ENCODE measurements at places on chromosomes 13 and 19. TPM values are rescaled to one million over a fixed set of nuclear protein-coding genes. Genes with fewer than 3 reads are reported as not detected.

DNA sequence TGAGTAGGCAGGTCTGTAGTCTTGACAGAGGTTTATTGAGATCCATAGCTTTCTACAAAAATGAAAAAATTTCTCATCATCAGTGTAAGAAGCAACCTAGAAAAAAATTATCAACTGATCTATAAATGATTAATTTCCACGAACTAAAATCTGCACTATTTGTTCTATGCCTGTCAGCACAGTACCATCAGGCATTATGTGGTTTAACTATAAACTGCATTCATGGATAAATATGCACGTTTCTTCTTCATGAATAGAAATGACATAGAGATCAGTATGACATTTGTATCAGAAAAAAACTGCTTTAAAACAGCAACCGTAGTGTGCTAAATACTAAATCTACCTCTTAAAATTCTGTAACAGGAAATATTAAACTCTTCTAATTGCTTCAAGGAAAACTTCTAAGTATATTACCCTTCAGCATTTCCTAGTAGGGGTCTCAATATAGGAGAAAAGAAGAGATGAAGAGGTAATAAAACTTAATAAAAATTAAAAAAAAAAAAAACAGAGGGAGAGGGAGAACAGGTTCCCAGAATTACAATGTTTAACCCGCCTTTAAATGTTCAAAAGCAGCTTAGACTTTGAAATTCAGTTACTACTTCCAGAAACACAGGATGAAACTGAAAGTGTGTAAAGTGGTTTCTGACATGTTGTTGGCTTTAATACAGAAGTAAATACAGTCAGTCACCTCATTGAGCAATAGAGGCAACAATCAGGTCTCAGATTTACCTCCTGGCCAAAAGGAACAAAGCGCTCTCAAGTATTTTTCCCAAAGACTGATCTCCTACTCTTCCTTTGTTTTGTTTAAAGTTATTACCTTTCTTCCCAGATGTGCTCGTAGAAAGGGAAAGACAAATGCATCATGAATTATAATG is 144.4 kb downstream of the DIAPH3 start:
- no peak for DNase-seq

DNA sequence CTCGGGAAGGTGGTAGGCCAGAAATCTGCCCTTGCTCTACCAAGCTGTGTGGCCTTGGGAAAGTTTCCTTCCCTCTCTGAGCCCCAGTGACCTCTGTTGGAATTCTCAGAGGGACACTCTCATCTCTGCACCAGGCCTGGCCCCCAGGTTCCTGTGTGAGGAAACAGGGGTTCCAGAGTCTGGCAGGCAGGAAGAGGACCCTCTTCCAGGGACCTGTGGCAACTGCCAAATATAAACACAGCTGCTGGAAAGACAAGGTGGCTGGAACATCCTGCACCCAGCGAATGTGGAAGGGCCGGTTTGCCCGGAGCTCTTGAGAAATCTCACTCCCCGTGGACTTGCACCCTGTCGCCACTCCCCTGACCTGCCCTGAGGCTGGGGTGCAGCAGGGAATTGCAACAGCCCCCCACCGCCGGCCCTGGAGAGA is 52.8 kb downstream of the GADD45B start:
- no peak for DNase-seq

- no peak for DNase-seq
These were observed 122.2 kb downstream of the KDM4B start for GRCh38 chr19:5091018-5091683.

LILRA2 gene
- total RNA-seq: not detected

GRCh38 chr13:24287748-24288287 is 21.6 kb upstream of the C1QTNF9 start:
- no peak for DNase-seq

DNA sequence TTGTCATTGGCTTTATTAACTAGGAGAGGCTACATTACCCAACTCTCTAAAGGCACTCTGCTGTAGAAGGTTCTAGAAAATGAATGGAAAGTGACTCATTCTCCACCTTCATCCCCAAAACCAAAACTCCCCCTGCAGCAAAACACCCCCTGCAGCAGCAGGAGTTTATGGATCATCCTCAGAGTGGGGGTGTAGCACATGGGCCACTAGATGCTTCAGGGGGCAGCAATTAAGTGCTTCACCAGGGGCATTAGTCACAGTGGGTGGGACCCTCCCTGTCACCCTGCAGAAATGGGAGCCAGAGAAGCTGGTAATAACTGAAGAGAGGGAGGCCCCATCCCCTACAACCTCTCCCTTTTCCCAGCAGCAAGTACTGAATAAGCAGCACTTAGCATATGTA is 64.5 kb upstream of the MED4 start:
- DNase-seq: no peak

SLITRK6 gene
- 0.83 TPM for total RNA-seq

RFPL4AL1 gene
- 0.23 TPM for total RNA-seq

- DNase-seq: peak; percentile 2
These were observed 162.5 kb downstream of the OLFM4 start for GRCh38 chr13:53191091-53191490.

DNA sequence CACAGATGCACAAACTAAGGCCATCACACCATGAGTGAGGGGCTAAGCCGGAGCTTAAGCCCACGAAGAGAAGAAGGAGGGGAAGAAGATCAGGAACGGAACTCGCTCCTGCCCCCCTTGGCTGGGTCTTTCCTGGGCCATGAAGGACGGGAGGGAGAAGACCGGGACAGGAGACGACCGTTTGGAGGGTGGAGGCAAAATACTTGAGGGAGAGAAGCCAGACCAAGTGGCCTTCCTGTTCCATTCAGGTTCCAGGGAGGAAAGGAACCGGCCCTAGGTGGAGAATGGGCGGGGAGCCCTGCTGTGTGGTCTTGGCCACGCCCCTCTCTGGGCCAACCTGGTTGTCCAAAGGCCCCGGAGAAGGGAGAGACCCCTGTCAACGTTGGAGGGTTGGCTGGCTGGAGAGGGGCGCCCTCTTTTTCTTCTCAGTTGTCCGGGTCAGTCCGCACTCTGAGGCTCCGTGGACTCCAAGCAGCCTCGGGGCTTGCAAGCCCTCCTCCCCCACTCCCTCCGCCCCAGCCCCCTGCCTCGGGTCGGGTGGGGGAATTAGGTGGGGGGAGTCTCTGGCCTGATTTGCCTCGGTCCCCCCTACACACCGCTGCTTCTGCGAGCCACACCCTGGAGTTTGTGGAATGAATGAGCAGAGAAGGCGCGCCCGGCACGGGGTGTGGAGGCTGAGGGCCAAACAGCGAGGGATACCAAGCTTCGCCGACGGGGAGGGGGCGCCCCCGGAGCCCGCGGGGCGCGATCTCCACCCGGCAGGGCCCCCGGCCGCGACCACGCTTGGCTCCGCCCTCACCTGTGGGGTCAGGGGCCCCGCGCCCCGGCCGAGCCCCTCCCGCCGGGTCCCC is 757 bp downstream of the FBN3 start:
- no peak for DNase-seq

DNA sequence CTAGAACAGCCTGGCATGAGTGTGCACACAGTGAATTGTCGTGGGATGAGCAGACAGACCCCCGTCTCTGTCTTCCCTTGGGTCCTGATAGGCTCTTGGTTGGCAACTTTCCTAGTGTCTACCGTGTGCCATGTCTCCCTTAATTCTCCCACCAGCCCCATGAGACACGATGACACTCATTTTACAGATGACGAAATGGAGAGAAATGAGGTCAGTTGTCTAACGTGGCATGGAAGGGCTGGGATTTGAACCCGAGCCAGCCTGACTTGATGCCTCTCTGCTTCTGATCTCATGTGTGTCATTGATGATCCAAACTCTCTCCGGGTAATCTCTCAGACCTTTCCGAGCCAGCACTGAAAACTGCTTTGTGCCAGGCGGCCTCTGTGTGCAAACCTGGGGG is 8.4 kb upstream of the KLK14 start:
- DNase-seq: no peak

DNA sequence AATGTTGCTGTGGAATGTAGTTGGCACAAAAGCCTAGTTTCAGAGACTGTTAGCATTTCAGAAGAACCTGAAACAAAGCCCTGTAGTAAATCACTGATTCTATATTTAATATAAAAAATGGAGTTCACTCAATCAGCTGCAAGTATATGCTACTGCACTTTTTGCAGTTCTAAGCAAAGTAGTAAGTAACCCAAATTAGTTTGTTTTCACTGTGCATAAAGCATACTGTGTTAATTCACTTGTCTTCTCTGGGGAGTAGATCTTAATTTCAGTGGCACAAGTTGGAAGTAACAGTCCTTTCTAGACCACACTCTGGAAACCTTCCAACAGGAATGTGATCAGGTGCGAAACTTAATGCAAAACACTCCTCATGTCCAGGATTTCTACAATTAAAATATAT is 139.3 kb downstream of the DACH1 start:
- DNase-seq: no peak

DNA sequence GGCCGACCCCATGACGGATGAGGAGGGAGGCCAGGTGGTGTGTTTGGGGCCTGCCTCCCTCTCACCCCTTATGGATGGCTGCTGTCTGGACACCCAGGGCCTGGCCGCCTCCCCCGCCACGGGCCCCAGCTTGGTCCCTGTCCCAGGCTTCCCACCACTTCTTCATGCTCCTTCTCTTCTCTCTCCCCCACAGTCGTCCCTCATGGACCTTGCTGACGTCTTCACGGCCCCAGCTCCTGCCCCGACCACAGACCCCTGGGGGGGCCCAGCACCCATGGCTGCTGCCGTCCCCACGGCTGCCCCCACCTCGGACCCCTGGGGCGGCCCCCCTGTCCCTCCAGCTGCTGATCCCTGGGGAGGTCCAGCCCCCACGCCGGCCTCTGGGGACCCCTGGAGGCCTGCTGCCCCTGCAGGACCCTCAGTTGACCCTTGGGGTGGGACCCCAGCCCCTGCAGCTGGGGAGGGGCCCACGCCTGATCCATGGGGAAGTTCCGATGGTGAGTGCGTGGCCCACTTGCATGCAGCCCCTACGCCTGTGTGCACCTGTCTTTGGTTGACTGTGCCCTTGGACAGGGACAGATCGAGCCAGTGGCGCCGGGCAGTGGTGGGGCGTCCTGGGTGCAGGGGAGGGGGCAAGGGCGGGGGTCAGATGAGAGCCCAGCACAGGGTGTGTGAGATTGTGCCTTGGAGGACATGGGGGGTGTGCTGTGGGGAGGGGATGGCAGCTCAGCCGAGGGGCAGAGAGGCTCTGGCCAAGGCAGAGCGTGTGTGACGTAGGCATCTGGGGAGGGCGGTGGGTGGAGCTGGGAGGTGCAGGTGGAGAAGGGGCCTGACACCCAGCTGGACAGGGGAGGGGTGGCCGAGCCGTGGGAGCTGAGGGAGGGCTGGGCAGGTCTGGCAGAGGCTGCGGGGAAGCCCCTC is 16.8 kb downstream of the EPN1 start:
- no peak for DNase-seq

GRCh38 chr13:23450340-23451046 is 17.0 kb upstream of the SACS start:
- no peak for DNase-seq

Data from HFFc6 (cell line).